NCI-H524 (cell line): ENCODE measurements at places on chromosomes 13 and 19.

DNA sequence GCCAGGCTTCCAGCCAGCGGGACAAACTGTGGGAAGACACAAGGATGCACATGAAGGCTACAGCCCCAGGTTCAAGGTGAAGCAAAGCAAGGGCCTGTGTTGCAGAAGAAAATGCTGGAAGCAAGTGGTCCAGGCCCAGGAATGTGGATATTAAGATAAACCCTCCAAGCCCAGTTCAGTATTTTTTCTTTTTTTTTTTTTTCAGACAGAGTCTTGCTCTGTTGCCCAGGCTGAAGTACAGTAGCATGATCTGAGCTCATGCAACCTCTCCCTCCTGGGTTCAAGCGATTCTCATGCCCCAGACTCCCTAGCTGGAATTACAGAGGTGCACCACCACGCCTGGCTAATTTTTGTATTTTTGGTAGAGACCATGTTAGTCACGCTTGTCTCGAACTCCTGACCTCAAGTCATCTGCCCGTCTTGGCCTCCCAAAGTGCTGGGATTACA, 4.4 kb downstream of the PRDX2 start:
- no peak for DNase-seq

DNA sequence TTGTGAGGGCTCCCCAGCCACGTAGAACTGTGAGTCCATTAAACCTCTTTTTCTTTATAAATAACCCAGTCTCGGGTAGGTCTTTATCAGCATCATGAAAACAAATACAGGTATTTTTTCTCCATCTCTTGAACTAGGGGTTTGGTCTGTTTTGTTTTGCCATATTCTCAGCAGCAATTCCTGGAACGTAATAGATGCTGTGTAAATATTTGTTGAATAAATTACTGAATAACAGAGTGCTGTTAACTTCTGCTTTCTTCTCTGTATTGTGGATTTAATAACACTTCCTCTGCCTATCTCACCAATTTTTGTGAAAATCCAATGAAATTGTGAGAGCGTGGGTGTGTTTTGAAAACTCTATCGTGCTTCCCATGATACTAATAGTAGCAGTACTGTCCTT, 429.4 kb downstream of the DCT start:
- no peak for DNase-seq

DNA sequence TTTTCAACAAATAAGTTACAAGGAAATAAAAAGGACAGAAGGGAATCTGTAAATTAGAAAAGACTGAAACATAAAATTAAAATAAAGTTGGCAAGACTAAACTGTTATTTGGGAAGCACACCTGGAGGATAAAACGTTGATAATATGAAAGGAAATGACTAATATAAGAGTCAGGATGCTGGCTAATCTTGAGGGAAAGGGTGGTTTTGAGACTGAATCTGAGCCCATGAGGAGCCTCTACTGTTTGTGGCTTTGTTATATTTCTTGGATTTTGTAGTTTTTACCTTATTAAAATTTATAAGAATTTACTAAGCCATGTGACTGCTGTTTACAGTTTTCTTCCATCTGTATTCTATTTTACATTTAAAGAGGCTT, 718.0 kb upstream of the SPRY2 start:
- DNase-seq: no peak

- DNase-seq: no peak
Measured at GRCh38 chr19:45114116-45114515, 21.1 kb downstream of the PPP1R37 start.

DNA sequence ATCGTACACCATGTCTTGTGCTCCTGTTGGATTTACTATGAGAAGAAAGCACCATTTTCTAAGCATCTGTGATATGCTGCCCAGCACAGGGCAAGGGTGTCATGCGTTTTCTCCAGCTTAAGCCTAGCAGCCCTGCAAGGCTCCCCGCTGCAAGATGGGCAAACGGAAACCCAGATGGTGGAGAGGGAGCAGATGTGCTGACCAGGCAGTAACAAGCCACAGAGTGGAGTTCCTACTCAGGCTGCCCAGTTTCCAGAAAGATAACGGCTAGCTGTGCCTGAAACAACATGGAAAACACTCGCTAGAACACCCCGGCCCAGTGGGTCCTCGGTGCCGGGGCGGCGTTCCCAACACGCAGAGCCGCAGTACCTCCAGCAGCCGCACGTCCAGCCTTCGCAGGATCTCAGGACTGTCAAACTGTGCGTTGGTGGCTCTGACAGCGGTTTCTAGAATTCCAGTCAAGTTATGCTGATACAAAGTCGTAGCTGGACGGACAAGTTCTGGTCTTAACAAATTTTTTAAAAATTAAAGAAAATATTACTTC, 68.4 kb downstream of the TUBGCP3 start:
- DNase-seq: no peak

DNA sequence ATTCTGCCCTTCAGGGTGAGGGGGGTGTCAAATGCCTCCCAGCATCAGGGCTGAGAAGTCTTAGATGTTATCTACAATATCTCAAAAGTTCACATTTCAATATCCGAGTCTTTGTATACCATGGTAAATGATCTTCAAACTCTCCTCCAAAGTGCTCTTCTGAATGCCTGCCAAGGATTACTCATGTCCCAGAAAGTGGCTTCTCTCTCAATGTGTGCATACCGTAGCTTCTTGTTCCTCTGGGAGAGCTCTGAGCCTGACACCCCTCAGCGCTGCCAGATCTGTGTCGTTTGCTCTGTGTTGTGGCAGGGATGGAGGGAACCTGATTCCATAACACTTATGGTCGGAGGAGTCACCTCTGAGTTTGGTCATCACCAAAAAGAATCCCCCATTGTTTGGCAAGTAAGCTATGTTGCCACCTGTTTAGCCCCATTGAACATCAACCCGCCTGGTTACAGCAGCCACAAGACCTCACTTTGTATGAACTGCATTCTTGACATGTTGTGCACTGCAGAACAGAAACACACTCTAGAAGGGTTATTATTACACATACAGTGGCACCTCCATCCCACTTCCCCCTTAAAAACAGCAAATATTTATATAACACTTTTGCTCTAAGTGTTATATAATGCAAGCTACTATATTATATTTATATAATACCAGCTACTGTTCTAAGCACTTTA, 163.1 kb upstream of the MIR17HG start:
- DNase-seq: peak; percentile 8

DNA sequence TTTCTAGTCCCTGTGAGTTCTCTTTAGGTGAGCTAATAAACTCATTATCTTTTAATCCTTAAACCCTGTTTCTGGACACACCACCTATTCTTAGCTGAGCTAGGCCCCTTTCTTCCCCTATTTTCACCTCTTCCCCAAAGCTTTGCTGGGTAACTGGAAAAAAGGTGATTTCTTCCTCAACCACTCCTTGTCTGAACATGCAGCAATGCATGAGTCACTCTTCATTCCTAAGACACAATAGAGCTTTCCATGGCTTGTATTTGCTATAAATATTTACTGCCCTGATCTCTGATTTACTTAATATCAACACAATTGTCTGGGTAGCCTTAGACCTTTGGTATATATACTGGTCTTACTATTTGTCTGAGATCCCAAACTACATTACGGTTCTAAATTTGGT, 370.9 kb downstream of the KLF5 start:
- no peak for DNase-seq

DNA sequence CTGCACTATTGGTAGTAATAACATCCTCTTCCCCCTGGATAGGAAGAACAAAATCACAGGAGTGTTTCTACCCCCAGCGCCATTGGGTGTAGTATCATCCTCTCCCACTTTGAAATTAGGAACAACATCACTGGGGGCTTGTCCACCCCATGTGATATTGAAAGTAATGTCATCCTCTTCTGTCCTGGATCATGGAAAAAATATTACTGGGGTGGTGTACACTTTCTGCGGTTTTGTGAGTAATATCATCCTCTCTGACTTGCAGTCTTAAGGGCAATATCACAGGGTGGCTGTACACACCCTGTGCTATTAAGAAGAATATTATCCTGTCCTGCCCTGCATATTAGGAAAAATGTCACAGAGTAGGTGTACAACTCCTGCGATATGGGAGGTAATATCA, 4.9 kb upstream of the RGCC start:
- DNase-seq: no peak

DNA sequence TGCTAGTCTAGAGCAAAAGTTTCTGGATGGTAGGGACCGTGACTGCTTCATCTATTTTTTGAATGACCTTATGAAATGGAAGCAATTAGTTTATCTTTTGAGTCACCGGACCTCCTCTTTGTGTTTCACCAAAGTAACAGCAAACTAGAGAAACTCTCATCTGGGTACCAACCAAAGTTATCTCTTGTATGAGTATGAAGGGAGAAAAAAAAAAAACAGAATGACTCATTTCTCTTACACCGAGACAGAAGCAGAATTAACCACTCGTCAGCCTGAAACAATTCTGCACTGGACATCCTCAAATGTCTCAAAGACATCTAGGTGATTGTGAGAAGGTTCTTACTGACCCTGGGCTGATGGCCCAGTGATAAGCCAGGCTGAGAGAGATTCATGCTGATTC, 18.3 kb downstream of the ZNF100 start:
- no peak for DNase-seq

DNA sequence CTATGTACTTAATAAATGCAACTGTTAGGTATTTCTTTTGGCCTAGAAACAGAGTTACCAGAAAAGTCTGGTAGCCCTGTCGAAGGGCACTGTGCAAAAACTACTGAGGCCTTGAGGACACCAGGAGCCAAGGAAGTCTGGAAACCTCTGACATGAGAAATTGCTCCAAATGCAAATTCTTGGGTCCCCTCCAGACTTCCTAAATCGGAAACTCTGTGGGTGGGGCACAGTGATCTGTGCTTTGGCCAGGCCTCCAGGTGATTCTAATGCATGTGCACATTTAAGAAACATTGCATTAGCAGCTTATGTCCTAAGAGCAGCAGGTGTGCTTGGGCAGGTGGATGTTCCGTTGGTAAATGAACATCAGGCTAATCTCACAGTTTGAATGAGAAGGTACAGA, 50.0 kb downstream of the STARD13 start:
- DNase-seq: no peak

DNA sequence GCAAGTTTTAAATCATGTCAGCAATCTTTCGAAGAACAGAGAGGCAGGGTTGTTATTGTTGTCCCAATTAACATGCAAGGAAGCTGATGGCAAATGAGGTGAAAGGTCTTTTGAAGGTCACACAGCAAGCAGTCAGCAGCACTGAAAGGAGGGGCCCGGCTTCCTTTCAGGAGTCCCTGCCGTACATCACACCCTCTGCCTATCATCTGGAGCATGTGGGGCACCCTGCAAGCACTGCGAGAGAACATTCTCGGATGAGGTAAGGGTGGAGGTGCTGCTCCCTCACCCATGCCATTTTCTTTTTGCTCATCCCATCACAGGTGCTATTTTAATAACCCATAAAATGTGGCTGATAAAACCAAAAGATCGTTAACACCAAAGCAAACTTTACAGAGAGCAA, 111.2 kb downstream of the ENOX1 start:
- DNase-seq: no peak

DNA sequence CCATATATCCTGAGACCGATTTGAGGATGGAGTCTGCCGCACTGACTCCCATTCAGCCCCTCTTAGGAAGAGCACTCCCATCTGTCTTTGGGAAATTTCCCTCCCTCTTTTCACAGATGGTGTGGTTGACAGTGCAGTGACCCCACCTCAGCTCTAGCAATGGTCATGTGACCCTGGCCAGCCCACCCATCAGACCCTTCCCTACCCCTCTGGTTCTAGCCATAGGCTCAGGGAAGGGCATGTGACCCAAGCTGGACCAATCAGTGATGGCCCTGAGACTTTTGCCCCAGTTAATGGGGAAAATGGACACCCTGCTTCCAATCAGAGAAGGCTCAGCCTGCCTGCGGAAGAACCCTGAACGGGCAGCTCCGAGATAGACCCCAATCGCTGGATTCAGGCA, 26.3 kb downstream of the IL12RB1 start:
- peak; percentile 95 for DNase-seq

GRCh38 chr19:50602935-50603334, 34.7 kb upstream of the LRRC4B start:
- DNase-seq: no peak
